ENCODE measurements at places on chromosomes 1 and 21.

- DNase-seq, result peak; percentile 28
These were observed 87.5 kb upstream of the FMN2 start for GRCh38 chr1:240004086-240004749.

GRCh38 chr21:44347911-44348451 is 5.4 kb upstream of the TRPM2 start:
- no peak for DNase-seq

DNA sequence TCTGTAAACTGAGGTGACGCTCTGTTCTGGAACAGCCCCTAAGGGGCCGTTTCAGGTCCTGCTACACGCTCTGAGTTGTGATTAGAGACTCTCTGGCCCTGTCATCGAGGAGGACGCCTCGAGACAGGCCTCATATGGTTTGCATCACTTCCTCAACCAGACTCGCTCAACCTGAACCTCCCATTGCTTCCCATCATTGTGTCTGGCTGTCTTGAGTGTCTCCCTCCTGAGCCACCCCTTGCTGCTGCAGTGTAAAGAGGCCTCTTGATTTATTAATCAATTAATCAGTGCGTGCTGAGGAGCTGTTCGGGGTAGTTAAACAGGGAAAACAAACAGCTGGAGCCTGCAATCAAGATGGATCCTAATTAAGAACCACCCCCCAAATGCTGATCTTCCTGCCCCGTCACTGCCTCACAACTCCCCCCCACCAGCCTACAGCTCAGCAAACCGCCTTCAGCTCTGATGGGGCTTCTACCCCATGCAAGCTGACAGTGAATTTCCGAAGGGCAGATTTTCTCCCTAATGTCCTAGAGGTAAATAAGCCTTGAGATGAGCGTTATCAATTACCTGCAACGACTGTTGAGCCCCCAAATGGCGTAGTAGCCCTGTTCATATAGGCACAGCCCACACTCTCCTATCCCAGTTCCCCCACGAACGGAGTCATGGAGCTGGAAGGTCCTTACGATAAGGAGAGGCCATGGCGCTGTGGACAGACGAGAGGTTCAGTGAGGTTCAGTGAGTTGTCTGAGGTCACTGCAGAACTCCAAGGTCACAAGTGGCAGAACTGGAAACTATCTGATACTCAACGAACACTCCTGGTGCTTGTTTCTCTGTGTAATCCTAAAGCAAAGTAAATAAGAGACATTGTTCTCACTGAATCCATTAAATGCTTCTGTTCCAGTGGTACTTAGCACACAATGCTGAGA is 210.6 kb downstream of the KIF26B start:
- DNase-seq, result no peak

- no peak for DNase-seq
These were observed 69.2 kb downstream of the LTN1 start for GRCh38 chr21:28923439-28923975.

GRCh38 chr1:20717452-20718342 is at the start of gene KIF17:
KIF17 (minus strand) TSS chr1:20718007; CDS start chr1:20717706, 301 bp downstream.
- DNase-seq, result peak; percentile 79

DNA sequence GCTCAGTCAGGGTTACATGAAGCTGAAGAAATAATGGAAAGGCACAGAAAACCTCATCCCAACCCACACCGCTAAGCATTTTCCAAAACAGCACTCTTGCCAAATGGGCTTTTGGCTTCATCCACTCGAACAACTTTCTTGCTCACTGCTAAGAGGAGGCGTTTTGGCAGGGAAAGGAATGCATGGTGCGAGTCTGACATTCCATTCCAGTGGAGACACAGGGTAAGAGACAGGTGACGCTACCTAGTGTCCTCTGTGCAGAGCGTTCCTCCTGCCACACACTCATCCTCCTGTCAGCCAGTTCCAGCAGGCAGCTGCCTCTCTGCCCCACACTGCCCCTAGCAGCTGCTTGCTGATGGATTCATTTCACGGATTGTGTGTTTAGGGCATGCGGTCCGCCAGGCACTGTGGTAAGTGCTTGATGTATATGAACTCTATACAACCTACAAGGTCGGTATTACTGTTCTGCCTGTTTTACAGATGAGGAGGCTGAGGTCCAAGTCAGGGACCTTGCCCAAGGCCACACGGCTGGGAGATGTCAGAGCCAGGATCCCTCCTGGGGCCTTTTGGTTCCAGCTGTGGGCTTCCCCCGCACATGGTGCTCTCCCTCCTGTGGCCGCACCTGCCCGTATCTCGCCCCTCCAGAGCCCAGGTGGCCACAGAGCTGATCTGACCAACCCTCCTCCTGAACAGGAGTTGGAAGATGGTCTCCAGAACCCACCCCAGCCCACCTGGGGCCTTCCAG is 25.7 kb upstream of the BACE2 start:
- DNase-seq, result no peak

All from endothelial cell (in vitro differentiated cells).